Germinal center (tissue), 1 donor: ENCODE measurements at places on chromosomes 16 and 17.

DNA sequence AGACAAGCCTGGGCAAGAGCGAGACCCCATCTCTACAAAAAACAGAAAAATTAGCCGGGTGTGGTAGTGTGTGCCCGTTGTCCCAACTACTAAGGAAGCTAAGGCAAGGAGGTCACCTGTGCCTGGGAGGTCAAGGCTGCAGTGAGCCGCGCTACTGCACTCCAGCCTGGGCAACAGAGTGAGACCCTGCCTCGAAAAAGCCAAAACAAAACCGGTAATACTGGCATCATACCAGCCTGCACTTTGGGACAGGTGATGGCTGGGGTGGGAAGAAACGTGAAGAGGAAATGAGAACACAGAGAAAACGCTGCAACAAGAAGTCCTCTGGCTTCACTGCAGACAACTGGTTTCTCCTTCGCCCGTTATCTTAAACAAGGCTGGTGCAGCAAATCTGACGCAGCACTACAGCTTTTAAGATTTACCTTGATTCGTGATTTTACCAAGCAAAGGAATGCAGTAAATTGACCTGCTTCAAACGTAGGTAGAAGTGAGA lies 725 bp upstream of the CASC3 start:
- DNase-seq: peak; percentile 46

GRCh38 chr17:44219616-44220212 lies at the start of gene UBTF:
Gene UBTF (minus strand): TSS chr17:44219675. CDS start chr17:44218229, 1,446 bp downstream.
- DNase-seq: peak; percentile 72

GRCh38 chr16:83968891-83969649 lies 1.0 kb downstream of the NECAB2 start:
- DNase-seq: no peak

GRCh38 chr17:53919356-53919755 lies 96.6 kb downstream of the KIF2B start:
- DNase-seq: no peak

DNA sequence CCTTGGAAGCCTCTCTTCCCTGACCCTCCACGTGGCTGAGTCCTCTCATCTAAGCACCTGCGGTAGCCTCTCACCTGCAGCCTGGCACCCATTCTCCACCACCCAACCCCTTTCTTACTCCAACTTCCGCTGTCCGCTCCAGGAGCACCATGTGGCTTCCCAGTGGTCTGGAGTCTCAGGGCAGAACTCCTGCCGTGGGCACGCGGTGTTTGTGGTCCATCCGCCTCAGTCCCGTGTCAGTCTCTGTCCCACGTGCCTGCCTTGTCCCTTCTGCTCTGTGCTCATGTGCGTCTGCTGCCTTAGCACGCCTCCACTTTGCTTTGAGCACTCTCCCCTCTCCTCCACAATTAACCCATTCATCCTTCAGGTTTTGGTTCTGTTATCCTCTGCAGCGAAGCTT lies 49.7 kb downstream of the KATNIP start:
- DNase-seq: no peak

DNA sequence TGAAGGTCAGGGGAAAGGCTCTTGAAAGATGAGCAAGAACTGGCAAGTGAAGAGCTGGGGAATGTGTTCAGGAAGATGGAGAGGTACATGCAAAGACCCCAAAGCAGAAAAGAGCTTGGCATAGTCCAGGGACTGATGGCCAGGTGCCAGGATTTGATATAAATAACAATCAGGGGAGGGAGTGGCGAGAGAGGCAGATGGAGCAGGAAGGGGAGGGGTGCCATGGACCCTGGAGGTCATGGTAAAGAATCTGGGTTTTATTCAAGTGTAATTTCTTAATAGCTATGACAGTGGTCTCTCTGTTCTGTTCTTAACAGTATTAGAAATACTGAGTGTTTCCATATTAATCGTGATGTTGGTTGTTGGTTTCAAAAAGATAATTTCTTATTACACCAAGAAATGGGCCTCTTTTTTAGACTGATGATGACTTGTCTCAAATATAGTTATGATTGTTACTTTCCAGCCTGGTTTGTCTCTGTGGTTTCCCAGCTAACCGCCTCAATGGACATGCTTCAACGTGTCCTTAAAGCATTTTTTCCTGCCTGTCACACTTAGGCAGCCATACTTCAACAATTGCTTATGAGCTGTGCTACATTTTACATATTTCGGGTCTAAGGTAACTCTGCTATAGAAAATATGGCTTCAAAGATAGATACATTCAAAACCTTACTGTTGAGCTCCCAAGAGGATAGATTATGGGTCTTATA lies 49.4 kb downstream of the MYH10 start:
- no peak for DNase-seq

DNA sequence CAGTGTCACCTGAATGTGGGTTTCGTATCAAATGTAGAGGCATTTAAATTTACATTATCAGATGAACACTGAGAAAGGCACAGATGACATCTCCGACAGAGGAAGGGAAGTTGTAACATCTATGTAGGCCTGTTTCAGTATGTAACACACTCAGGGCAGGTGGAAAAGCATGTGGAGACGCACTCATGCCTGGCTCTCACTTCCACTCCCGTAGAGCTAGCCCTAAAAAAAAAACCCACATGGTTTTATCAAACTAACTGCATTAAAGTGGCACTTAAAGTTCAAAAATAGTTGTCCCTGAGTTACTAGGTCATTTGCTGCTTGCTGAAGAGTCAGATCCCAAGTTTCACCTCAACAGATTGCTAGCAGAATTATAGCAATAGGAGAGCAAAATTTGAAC lies 6.1 kb upstream of the ANKFY1 start:
- no peak for DNase-seq

GRCh38 chr17:43327421-43327820 lies 71.4 kb upstream of the ARL4D start:
- DNase-seq: no peak

DNA sequence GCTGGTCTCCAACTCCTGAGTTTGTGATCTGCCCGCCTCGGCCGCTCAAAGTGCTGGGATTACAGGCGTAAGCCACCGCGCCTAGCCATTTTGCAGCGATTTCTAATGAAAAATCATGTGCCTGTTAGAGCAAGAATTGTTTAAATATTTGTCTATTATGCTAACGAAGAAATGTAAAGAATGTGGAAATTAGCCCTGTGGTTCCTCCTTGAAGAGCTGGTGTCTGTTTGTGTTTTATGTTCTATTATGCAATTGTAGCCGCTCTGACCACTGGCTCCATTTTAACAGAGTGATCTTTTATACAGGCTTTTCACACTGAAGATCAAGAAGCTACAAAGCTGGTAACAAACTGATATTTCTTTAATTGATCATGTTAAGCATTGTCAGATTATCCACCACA lies 217.3 kb downstream of the USP22 start:
- no peak for DNase-seq

GRCh38 chr16:67432506-67432890 lies 1.6 kb downstream of the HSD11B2 start:
- no peak for DNase-seq

- DNase-seq: no peak
These were observed 1.1 kb downstream of the NDEL1 start for GRCh38 chr17:8436844-8437171.

DNA sequence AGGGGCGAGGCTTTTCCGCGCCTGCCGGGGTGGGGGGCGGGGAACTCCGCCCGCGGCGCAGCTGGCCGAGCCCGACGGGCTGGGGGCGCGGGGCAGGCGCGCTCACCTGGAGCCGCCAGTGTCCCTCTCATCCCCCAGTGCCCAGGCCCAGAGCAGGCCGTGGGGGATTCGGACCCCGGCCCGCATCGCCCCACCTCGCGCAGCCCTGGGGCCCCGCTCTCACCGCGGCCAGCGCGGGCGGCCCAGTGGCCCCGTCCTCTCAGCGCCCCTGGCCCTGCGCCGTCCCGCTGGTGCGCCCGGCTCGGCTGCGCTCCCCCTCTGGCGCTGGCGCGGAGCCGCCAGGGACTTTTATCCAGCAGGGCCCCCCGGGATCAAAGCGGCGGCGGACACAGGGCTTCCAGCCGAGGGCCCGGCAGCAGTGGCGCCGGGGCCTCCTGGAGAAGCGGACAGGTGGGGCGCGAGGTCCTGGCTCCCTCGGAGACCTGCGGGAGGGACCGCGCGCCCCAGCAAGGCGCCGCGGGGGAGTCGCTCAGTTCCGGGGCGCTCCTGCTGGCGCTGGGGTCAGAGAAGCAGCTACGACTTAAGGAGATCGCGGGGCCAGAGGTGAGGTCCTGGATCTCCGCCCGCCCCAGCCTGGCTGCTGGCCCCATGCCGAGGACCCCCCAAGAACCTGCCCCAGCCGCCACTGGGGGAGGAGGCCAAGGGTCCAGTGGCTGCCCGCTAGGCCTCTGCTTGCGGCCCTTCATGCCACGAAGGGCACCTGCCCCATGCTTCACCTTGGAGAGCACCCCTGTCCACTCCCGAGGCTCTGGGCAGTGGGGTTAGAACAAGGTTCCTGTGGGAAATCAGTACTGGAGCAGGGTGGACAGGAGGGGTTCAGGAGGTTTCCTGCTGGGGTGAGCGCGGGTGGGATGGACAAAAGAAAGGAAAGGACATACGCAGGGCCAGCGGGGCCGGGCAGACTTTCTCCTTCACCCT lies 823 bp upstream of the NOTUM start:
- DNase-seq: no peak

DNA sequence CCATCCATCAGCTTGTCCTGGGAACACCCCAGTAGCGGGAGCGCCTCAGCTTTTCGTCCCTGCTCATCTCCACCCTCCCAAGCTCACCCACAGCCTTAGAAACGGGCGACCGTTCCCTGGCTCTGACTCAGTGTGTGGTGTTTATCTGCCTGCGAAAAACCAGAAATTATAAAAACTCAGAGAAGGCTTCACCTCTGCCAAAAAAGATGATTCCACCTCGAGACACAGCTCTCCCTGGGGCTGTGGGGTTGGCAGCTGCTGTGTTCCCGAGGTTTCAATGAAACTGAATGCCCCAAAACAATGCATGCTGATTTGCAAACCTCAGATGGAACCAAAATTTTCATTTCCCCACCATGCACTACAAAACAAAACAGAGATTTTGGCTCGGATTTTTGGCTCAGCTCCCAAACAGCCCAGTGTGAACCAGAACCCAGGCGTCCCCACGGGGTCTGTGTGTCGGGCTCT lies 62.4 kb upstream of the MED9 start:
- no peak for DNase-seq

- no peak for DNase-seq
These were observed 4.8 kb upstream of the PPP1R9B start for GRCh38 chr17:50155115-50155819.

GRCh38 chr17:76444518-76445311 lies 8.2 kb downstream of the UBE2O start:
- DNase-seq: no peak

DNA sequence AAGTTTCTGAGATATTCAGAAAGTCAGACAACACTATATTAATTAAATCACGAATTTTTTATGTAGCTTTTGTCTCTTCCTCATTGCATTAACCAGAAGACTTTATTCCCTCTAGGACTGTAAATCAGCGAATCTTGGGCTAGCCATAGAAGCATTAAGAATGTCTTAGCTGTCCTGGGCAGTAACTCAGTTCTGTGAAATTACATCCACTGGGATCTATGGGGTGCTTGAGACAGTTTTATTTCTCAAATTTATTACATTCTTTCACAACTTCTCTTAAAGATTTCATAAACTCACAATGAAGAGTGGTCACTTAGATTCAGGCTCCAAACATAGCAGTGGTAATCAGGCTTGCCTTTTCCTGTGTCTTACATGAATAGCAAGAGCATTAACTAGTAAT lies 1153.4 kb downstream of the CDH8 start:
- DNase-seq: no peak

DNA sequence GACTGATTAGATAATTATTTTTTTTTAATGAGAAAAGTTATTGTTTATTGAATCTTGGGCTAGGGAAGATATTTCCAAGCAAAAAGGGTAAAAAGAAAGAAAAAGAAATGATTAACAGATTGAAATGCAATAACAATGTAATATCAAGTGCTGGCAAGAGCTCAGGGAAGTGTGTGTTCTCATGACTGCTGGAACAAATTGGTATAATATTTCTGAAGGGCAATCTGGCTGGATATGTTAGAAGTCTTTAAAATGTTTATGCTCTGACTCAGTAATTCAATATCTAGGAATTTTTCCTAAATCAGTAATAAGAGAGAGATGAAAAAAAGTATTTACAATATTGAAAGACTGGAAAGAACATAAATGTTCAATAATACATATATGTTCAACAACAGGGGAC lies 7.6 kb upstream of the ZNF624 start:
- no peak for DNase-seq

- no peak for DNase-seq
These were observed 37.2 kb downstream of the GSE1 start for GRCh38 chr16:85650135-85650843.

DNA sequence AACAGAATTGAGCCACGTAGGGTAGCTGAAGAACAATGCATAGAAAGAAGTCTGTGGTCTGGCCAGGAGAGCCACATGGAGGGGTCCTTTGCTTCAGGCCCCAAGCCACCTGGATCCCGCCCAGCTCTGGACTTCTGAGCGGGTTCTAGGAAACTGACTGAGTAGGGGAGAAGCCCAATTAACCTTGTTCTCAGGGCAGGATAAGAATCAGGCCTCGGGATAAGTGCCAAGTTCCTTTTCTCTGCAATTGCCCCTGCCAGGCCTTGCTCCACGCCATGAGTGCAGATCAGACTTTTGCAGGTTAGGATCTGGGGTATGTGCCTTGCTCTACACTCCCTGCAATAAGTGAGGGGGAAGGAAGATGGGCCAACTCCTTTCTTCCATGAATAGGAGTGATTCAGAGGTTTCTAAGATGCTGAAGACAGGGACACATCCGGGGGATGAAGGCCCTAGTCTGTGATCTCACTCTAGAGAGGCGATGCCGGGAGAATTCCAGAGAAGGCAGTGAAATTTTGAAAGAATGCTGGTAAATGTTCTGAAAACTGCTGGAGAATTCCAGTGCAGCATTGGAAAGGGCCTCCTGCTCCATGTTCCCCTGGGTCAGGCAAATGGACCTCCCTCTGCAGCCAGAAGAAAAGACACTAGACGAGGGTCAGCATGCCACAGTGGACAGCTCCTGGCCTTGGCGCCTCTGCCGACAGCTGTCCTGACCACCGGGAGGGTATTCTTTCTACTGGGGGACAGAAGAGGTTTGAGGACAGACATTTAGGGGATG lies 5.8 kb downstream of the NEUROD2 start:
- no peak for DNase-seq

- DNase-seq: no peak
These were observed 301 bp upstream of the ULK2 start for GRCh38 chr17:19868079-19868395.

DNA sequence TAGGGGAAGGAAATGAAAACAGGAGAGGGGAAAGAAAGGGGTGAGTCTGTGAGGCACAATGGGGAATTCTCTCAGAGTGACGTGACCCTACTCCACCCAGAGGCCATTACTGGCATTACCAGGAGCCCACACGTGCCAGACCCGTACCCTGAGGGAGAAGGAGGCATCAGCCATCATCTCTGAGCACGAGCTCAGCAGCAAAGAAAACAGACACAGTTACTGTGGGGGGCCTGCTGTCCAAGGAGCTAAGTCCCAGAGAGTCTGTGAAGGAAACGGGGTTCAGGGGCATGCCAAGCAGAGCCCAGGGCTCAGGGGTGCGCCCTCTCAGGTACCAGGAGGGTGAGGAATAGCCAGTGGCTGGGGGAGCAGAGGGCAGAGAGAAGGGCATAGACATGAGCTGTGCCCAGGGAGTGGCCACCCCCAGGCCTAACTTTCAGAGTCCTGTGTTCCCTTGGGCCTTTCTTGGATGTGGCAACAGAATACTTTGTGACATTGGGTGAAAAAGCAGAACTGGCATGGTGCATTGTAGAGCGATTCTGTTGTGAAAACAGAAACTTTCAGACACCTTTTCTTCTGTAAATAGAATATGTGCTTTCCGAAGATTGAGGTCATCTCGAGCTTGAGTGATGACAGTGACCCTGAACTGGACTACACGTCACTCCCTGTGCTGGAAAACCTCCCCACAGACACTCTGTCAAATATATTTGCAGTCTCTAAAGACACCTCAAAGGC lies 11.3 kb downstream of the TAF1C start:
- DNase-seq: peak; percentile 73
